Sigmoid colon (tissue), 7 donors: ENCODE measurements at places on chromosomes 13 and 19. TPM values are rescaled to one million over a fixed set of nuclear protein-coding genes. Genes with fewer than 3 reads are reported as not detected.

- no peaks in the 10 kb centered on the region for H3K36me3 ChIP-seq
- H3K4me1 ChIP-seq, result no peaks in the 10 kb centered on the region
- H3K4me3 ChIP-seq, result no peak overlapping the region
- DNase-seq, result no peak
- H3K27ac ChIP-seq, result no peak overlapping the region
- peaks cover 8% of the 10 kb centered on the region for H3K27me3 ChIP-seq
Measured at GRCh38 chr19:50178859-50179537, 15.9 kb upstream of the IZUMO2 start.

DNA sequence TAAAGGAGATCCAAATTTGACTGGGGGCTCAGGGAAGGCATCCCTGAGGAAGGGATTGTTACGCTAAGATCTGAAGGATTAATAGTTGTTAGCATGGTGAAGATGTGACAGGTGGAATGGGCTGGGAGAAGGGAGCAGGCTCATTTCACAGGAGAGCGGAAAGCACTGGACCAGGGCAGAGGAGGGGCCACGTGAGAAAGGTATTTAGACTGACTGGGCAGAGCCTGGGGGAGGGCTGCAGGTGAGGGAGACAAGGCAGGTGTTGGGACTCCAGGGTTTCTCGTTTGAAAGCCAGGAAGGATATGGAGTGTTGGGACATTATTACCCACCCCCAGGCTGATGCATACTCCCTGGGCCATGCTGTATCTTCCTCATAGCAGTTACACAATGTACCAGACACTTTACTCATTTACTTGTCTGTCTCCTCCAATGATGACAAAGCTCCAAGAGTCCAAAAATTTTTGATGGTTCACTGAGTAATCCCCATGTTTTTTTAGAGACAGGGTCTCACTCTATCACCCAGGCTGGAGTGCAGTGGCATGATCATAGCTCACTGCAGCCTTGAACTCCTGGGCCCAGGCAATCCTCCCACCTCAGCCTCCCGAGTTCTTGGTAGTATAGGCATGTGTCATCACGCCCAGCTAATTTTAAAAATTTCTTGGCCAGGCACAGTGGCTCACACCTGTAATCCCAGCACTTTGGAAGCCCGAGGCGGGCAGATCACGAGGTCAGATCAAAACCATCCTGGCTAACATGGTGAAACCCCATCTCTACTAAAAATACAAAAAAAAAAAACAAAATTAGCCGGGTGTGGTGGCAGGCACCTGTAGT lies 2.3 kb downstream of the TRAPPC6A start:
- peaks cover 22% of the 10 kb centered on the region for H3K4me1 ChIP-seq
- H3K4me3 ChIP-seq, result no peak overlapping the region
- DNase-seq, result no peak
- no peak overlapping the region for H3K27ac ChIP-seq
- H3K27me3 ChIP-seq, result no peaks in the 10 kb centered on the region

DNA sequence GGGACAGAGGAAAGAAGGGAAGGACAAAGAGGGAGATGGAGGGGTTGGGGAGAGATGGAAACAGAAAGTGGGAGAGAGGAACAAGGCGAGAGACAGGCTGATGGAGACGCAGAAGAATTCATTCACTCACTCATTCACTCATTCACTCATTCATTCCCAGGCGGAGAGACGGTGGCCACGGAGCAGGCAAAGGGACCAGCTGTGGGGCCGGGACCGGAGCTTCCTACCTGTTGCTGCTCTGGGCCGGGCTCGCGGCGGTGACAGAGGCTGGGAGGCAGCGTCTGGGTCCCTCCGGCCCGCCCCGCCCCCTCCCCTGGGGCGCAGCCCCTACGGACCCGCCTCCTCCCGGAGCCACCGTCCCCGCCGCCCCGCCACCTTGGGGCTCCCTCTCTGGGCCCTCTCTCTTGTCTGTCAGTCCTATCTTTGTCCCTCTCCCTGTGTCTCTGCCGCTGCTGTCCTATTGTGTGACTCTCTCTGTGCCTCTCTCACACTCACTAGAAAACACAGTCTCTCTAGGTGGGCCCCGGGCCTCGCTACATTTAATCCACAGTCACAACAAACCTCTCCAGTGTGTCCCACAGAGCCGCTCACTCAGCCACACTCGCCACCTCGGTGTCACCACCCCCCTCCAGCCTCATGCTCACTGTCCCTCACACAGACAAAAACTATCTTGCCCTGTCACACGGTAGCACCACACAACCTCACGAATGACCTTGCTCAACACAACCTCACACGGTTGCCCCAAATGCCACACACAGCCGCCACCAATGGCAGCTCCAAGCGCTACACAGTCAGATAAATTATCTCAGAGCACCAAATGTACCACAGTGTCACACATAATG lies at the start of gene GNG8:
Gene GNG8, minus strand, starts transcription at position 283 of the 842 bp plus-strand sequence. CDS start 1,520 bp downstream, outside the sequence.
- H3K27ac ChIP-seq, result no peak within 1 kb of the TSS
- H3K4me1 ChIP-seq, result peaks cover 48% of the 10 kb centered on the region
- no peak for DNase-seq
- no peak within 1 kb of the TSS for H3K4me3 ChIP-seq
- no peaks in the 10 kb centered on the region for H3K36me3 ChIP-seq

DNA sequence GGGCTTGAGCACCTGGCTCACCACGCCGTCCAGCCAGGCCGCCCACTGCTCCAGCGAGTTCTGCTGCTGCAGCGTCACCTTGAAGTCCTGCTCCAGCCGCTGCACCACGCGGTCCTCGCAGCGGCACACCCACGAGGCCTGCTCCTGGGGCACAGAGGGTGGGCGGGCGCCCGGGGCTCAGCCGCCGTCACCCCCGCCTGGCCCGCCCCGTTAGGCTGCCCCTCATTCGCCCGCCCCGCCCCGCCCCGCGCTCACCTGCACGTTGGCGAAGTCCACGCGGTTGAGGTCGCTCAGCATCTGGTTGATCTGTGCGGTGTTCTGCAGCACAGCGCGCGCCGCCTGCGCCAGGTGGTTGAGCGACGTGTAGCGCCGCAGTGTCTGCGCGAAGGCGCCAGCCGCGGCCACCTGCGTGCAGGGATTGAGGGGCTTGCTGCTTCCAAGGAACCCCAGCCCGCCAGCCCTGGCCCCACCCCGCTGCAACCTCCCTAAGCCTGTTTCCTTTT lies 11.3 kb downstream of the DCAF15 start:
- no peaks in the 10 kb centered on the region for H3K27me3 ChIP-seq
- peaks cover 75% of the 10 kb centered on the region for H3K36me3 ChIP-seq
- no peak overlapping the region for H3K27ac ChIP-seq
- H3K4me1 ChIP-seq, result peaks cover 18% of the 10 kb centered on the region

DNA sequence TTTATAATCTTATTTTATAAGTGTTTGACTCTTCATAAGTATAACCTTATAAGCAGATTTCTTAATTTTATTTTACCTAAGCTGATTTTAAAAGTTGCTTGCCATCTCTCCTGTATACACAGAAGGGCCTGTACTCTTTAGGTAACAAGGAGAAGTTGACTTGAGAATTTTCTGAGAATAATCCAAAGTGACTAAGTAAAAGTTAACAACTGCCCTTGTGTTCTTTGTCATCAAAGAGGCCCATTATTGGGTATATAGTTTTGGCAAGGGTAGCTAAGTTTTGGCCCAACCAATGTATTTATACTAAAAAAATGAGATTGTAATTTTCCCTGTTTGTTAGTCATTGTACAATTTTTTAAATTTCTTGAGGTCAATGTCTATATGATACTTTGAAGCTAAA lies 3.2 kb downstream of the LCP1 start:
- H3K27ac ChIP-seq, result no peak overlapping the region
- no peaks in the 10 kb centered on the region for H3K36me3 ChIP-seq
- no peak for DNase-seq
- no peaks in the 10 kb centered on the region for H3K27me3 ChIP-seq
- H3K4me3 ChIP-seq, result no peak overlapping the region

GRCh38 chr13:73428137-73428536 lies 369.3 kb downstream of the KLF5 start:
- no peaks in the 10 kb centered on the region for H3K27me3 ChIP-seq
- no peak for DNase-seq
- H3K4me3 ChIP-seq, result no peak overlapping the region
- no peaks in the 10 kb centered on the region for H3K36me3 ChIP-seq
- no peaks in the 10 kb centered on the region for H3K4me1 ChIP-seq
- H3K27ac ChIP-seq, result no peak overlapping the region

GRCh38 chr13:103078158-103078557 lies 11.9 kb upstream of the SLC10A2 start:
- H3K4me1 ChIP-seq, result no peaks in the 10 kb centered on the region
- H3K36me3 ChIP-seq, result no peaks in the 10 kb centered on the region
- no peak overlapping the region for H3K27ac ChIP-seq
- no peak for DNase-seq
- H3K27me3 ChIP-seq, result no peaks in the 10 kb centered on the region

- no peak for DNase-seq
- H3K36me3 ChIP-seq, result peaks cover 14% of the 10 kb centered on the region
- no peaks in the 10 kb centered on the region for H3K27me3 ChIP-seq
- no peak overlapping the region for H3K4me3 ChIP-seq
Measured at GRCh38 chr19:42249149-42249750, 5.7 kb downstream of the ERF start.

UPK1A gene
- not detected for polyA plus RNA-seq

AMER2 gene
- polyA plus RNA-seq, result not detected
